ENCODE measurements at places on chromosomes 3 and 15.

DNA sequence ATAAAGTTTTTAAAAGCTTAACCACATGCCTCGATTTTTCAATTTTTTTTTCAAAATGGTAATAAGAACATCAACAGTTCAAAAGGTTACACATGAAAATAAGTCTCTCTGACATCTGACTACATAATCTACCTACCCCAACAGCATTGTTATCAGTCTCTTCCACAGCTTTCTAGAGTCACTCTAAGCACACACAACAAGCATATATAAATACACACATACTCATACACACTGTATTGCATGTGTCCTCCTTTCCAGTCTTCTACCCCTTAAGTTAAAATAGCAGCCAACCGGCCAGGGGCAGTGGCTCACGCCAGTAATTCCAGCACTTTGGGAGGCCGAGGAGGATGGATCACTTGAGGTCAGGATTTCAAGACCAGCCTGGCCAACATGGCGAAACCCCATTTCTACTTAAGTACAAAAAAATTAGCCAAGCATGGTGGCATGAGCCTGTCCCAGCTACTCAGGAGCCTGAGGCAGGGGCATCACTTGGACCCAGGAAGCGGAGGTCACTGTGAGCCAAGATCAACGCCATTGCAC, 12.2 kb downstream of the TBL1XR1 start:
- no peak for DNase-seq

- DNase-seq = no peak
Observed at GRCh38 chr3:42349765-42350594, 60.4 kb downstream of the LYZL4 start.

DNA sequence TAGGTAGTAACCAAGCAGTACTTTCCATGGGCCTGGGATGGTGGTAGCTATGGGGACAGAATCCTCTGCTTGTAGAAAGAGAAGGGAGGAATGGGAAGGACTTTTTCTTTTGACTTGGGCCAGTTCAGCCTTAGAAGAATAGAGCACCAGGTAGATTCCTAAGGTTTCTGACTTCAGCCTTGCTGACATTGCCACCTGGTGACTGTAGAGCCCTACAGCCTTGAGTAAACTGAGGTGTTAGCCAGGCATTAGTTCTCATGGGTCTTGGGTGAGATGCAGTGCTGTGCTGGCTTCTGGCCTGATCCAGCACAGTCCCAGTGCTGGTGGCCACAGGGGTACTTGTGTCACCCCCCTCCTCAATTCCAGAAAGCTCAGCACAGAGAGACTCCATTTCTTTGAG, 171.1 kb downstream of the ZBBX start:
- DNase-seq = no peak

DNA sequence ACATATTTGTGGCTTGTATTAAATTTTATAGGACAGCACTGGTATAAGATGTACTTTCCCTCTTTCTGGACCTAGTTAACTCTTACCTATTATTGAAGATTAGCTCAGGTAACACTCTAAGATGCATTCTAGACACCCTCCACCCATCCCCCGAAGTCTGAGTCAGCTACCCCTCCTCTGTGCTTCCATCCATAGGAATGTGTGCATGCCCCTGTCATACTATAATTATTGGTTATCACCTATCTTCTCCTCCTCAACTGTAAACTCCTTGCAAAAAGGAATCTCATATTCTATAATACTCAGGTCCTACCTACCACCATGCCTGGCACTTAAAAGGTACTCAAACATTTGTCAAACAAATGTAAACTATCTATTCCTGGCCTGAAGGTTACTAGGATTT, 3.0 kb downstream of the PEAK1 start:
- DNase-seq = no peak

- no peak for DNase-seq
Observed at GRCh38 chr3:196778755-196779154, 39.1 kb downstream of the PAK2 start.

GRCh38 chr3:130377960-130378676, 32.6 kb downstream of the COL6A5 start:
- no peak for DNase-seq

- DNase-seq = no peak
Observed at GRCh38 chr3:58044691-58045483, 36.7 kb downstream of the FLNB start.

GRCh38 chr3:10374311-10374710, 53.4 kb upstream of the SEC13 start:
- DNase-seq = no peak

DNA sequence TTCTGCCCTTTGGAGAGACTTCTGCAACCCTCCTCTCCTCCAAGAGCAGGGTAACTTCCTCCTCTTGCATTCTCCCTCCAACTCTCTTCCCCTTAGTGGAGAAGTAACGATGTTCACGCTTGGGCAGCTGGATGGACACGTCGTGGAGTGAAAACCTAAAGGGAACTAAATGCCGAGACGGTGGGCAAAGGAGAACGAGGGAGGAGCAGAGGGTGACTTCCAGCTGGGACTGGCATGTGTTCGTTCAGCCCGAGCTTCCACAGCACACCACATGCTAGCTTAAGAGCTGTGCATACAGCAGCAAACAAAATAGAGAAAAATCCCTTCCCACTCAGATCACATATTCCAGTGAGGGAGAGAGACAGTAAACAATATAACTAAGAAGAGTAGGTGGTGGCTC, 179.8 kb downstream of the SLCO3A1 start:
- no peak for DNase-seq

DNA sequence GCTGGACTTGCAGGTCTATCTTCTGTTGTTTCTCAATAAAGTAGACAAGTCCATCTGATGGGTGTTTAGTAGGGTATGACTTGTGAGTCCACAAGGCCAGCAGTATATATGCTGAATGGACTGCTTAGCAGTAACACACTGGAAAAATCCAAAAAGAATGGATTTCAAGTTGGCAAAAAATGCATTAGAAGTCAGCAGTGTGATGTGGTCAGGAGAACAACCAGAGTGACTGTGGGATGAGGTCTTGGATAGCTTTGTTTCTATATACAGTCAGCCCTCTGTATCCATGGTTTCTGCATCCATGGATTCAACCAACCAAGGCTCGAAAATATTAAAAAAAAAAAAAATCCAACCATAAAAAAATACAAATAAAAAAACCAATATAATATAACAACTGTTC, 55.8 kb downstream of the LPP start:
- no peak for DNase-seq

- no peak for DNase-seq
Observed at GRCh38 chr3:110296885-110297284, 774.7 kb upstream of the NECTIN3 start.

GRCh38 chr3:58003093-58003492, 5.1 kb upstream of the FLNB start:
- no peak for DNase-seq

DNA sequence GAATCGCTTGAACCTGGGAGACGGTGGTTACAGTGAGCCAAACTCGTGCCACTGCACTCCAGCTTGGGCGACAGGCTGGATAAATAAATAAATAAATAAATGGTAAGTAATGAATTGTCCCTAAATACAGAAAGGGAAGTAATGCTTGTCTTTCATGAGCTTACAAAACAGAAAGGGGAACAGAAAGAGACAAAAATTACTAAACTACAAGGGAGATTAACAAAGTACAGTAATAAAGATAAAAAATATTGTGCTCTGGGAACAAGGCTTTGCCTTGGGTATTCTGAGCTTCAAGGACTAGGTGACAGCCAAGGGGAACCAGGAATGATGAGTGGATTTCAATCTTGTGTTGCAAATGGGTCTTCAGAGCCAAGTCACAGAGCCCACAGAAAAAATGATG, 9.2 kb upstream of the HLTF start:
- no peak for DNase-seq

Data from cortex of kidney (tissue), 1 donor.